T-helper 17 cell (primary cell): ENCODE measurements at places on chromosomes 13 and 19.

DNA sequence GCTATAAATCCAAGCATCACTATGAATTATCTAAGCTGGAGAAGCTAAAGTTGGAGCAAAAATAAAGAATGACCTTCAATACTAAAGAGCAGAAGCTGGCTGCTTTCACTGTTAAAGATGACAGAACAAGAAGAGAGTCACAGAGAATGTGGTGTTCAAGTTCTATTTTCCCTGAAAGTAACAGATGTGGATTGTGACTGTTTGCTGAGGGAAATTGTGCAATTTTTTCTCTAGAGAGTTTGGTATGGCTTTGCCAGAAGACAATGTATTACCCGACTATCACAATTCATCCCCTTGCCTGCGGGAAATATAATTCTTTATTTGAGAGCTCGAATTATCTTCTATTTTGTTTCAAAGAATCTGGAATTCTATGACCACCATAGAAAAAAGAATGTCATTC is 83.1 kb downstream of the TNFSF13B start:
- DNase-seq = no peak

GRCh38 chr13:36736119-36736726 is 62.4 kb downstream of the SERTM1 start:
- no peak for DNase-seq

DNA sequence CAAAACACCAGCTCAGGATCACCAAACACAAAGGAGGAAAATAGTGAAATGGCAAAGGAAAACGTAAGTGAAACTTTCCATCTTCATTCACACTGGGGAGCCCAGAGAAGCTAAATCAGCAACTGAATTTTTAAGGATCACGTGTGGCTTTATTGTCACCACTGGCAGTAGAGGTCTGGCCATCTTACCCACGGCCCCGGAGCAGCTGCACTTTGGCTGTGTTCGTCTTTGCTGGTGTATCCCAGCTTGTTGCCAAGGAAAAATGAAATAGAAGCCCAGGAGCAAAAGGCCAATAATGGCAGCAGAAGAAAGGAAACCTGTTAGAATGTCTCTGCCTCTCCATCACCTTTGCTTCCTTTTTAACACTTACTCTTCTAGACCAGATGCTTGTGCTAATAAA is 274.7 kb downstream of the FOXO1 start:
- no peak for DNase-seq

GRCh38 chr19:34734537-34735103 is 577 bp downstream of the ZNF181 start:
- no peak for DNase-seq

GRCh38 chr13:71939186-71939585 is 72.2 kb upstream of the DACH1 start:
- DNase-seq = no peak

DNA sequence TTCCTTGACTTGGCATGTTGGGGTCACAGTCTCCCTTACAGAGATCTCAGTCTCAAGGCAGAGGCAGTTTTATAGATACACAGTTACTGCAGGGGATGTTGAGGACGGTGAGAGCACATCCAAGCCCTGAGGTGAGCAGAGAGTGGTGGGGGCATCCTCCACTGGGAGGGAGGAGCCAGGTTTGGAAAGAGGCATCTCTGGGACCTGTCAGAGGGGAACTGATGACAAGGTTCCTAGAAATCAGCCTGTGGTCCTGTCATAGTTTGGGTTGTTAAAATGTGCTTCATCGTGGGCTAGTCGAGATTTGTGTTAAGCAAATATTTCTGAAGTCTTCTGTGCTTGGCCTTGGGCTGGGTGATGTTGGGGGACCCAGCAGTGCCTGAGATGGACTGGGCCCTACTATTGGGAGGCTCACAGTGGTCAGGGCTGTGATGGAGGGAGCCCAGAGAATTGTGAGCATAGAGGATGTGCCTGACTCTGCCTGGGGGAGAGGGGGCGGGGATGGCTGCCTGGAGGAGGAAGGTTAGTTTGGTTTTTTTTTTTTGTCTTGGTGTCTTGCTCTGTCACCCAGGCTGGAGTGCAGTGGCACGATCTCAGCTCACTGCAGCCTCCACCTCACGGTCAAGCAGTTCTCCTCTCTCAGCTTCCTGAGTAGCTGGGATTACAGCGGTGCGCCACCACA is 3.9 kb downstream of the SUPT5H start:
- no peak for DNase-seq

DNA sequence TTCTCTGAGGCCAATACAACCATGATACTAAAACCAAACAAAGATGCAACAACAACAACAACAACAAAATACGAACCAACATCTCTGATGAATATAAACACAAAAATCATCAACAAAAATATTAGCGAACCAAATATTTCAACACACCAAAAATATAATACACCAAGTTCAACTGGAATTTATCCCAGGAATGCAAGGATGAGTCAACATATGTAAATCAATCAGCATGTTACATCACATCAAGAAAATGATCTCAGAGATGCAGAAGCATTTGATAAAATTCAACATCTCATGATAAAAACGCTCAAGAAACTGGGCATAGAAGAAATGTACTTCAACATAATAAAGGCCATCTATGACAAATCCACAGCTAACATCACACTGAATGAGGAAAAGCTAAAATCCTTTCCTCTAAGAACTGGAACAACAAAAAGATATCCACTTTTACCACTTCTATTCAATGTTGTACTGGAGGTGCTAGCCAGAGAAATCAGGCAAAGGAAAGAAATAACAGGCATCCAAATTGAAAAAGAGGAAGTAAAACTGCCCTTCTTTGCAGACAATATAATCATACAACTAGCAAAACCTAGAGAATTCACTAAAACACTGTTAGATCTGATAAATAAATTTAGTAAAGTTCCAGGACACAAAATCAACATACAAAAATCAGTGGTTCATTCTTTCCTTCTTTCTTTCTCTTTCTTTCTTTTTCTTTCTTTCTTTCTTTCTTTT is 2448.7 kb upstream of the PCDH20 start:
- DNase-seq = no peak

GRCh38 chr13:47628666-47629065 is 372.4 kb downstream of the SUCLA2 start:
- no peak for DNase-seq

DNA sequence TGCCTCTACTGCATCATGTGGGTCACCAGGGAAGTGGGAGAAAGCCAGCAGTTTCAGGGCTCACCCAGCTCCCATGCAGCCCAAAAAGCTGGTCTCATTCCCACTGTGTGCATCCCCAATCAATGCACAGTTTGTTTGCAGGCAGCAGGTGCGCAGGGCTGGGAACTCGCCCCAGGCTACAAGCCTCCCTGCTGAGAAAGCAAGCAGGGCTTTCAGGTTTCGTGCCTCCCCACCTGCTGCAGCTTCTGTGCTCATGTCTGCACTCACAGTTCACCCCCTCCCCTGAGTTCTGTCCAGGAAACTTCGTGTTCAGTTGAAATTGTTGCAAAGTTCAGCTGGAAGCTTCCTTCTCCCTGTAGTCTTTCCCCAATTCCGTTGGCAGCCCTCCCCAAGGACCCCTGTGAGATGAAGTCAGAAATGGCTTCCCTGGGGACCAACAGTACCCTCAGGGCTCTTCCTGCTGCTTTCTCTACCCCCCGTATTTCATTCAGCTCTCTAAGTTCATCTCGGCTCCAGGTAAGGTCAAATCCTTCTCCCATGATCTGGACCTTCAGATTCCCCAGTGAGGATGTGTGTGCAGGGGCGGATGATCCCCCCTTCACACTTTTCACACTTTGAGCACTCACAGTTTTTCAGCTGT is 10.3 kb upstream of the KLK3 start:
- DNase-seq = no peak

GRCh38 chr19:56015756-56016155 is 29.2 kb downstream of the NLRP5 start:
- no peak for DNase-seq

GRCh38 chr19:34350161-34350561 is 14.8 kb upstream of the GPI start:
- DNase-seq = no peak

GRCh38 chr13:33862016-33862415 is 44.1 kb downstream of the RFC3 start:
- DNase-seq = no peak

DNA sequence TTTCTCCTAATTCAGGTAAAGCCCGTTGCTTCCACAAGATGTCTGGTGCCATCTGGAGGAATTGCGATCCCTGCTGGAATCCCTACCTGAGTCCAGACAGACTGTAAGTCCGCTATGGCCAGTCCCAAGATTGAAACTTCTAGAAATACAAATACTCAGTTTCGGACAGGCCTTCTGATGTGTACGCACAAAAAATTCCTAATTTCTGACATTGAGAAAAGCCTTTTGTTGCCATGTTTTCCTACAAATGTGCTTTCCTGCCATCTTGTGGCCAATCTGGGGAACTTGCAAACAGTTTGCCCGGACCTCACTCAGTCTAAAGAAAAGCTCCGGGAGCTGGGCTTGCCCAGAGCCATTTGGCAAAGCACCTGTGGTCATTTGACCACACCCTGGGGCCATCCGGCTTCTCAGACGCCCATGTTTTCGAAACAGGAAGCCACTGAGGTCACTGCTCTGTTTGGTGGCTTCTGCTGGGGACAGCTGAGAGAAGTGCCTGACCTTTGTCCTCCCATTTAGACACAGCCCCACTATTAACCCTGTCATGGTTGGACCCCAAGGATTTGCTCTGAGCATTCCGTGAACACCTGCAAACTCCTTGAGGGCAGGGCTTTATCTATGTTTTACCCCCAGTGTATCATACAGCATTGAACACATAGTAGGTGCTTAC is 79.4 kb downstream of the SLC15A1 start:
- DNase-seq = peak; percentile 11

DNA sequence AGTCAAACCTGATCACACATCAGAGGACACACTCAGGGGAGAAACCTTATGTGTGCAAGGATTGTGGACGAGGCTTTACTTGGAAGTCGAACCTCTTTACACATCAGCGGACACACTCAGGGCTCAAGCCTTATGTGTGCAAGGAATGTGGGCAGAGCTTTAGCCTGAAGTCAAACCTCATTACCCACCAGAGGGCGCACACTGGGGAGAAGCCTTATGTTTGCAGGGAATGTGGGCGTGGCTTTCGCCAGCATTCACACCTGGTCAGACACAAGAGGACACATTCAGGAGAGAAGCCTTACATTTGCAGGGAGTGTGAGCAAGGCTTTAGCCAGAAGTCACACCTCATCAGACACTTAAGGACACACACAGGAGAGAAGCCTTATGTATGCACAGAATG is 8.2 kb upstream of the ZNF527 start:
- no peak for DNase-seq

DNA sequence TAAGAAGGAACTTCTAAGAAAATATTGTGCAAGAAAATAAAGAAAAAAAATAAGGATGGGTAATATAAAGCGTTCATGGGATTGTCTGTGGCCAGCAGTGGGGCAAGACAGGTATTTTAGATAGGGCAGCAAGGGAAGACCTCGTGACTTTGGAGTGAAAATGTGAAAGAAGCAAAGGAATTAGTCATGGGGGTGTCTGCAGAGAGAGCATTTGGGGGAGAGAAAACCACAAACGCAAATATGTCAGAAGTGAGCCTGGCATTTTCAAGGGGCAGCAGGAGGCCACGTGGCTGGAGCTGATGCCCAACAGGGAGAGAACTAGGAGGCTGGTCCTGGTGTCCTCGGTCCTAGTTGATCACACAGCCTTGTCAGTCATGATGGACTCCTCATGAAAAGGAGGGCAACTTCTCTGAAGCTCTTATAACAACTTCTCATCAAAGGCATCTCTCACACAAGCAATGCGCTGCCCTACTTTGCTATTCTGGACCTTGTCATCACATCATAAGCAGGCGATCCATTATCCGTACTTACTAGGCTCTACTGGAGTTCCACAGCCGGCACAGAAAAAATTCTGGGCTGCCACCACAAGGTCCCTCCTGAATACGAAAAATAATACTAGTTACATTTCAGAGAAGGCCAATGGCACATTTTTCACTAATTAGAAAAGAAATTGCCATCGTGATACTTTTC is 31.0 kb downstream of the RUBCNL start:
- no peak for DNase-seq

DNA sequence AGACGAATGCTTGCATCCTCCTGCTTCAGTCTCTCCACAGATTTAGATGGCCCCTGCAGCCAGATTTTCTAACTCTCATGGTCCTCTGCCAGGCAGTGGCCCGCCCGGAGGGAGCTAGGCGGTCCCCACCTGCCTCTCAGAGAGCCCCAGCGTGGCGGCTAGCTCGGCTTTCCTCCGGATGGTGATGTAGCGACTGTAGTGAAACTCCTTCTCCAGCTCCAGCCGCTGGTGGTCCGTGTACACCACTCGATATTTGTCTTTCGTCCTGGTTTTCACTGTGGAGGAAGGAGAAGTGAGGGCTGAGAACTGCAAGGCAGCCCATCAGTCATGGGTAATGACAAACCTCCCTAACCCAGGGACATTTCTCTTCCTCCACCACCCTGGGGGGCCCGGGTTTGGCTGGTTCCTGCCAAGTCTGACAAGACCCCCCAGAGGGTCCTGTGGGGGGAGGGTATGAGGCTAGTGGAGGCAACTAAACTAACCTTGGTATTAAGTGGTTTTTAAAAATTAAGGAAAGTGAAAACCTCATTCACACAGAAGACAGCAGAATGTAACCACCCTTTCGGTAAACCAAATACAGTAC is 4.3 kb downstream of the CDX2 start:
- no peak for DNase-seq

- no peak for DNase-seq
Measured at GRCh38 chr13:59374691-59375090, 789.0 kb downstream of the DIAPH3 start.

DNA sequence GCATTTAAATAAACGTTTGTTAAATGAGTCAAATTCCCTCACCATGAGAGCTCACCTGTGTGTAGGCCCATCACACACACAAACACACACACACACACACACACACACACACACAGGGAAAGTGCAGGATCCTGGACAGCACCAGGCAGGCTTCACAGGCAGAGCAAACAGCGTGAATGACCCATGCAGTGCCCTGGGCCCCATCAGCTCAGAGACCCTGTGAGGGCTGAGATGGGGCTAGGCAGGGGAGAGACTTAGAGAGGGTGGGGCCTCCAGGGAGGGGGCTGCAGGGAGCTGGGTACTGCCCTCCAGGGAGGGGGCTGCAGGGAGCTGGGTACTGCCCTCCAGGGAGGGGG is 8.5 kb upstream of the CEACAM5 start:
- no peak for DNase-seq
